Transverse colon (tissue), 4 donors: ENCODE measurements at places on chromosomes 12 and 14.

GRCh38 chr14:30195941-30196340, 268.3 kb upstream of the PRKD1 start:
- no peak for DNase-seq

DNA sequence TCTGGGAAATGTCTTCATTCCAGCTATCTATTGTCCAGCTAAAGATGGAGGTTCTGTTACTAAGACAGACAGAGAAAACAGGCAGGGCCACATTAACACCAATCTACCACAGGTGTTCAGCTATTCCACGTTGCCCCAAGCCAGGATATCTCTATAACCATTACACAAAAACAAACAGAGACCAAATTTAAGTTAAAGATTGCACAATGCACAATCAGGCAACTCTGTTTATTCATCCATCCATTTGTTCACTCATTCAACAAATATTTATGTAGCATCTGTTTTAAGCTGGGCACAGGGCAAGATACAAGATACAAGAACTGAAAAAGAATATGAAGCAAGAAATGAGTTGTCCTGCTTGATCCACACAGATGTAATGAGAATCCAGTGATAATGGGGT, 629.0 kb downstream of the MED13L start:
- DNase-seq: no peak

DNA sequence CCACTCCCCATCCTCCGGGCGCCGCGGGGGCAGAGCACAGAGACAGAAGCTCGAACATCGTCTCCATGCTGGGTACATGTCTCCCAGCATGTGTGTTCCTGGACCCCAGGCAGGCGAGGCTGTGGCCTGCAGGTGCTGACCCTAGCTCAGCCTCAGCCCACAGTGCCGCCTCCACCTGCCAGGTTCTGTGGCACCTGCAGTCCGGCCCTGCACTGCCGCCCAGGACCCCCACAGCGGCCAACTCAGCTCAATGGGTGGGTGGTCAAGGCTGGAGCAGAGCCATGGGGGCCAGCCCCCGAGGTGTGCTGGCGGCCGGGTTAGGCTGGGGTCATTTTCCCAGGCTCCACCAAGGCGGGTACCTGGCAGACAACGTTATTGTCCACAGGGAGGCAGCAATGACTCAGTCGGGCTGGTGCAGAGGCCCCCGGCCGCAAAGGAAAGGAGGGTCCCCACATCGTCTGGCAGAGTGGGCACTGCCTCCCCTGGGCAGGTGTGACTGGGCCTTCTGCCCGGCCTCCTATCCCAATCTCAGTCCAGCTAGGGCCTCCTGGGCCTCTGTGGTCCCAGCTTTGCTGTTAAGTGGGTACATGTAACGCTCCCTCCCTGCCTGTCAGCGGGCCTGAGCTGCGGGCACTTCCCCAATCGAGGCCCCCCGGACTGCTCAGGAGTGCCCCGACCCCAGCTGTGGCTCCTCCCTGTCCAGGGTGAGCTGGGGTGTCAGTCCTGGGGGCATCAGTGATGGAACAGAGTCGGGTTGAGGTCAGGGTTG, 20.2 kb upstream of the NUDT14 start:
- DNase-seq: no peak

GRCh38 chr14:91405724-91406435, 11.7 kb downstream of the CCDC88C start:
- DNase-seq: no peak

DNA sequence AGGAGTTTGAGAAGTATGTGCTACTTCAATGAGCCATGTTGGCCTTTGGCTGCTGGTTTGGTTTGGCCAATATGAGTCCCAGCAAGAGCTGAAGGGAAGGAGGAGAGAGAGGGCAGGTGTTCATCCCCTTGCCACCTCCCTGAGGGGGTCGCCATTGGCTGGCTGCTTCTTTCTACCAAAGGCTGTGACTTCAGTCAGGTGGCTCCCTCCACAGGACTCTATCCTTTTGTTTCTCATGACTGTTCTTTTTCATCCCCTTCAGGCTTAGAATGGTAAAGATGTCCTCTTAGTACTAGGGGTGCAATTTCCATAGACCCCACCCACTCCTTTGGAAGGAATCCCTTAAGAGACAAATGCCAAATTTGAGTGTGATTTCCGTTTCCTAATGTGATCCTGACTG, 31.2 kb upstream of the OTOGL start:
- DNase-seq: no peak
